NCI-H1048 (cell line): ENCODE measurements at places on chromosomes 2 and 18.
A peak's percentile ranks its signal among the peaks of the same experiment; 100 is the strongest.

DNA sequence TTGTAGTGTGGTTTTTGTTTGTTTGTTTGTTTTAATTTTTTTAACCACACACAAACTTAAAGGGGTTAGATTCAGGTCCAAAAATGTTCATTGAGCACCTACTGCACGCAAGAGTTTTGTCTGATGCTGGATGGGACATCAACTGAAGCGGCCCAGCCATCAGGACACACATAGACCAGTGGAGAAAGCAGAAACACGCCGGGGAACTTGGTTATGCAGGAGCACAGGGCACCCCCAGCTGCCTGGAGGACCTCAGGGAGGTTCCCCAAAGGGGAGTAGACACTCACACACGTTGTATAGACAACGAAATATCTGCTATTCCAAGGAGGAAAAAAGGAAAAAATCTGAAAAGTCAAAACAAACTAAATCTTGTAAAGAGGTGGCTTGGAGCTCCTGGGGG, 191.7 kb downstream of the GBX2 start:
- no peak for DNase-seq

GRCh38 chr2:41414486-41415230, 633.2 kb upstream of the PKDCC start:
- DNase-seq: peak; percentile 14

DNA sequence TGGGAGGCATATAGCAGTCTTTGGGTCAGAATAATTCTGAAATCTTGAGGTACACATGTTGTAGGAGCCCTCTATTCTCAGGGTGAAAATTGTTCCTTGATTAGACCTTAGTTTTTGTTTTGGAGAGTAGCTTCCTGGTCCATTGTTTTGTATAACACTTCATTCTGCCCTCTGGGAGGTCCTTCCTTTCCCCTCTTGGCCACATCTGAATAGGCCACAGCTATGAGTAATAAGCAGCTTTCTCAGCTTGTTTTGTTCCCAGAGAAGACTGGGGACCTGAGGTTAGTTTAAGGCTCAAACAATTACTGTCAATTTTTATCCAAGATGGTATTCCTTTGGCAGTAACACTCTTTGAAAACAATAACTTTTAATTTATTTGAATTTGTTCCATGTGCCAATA, 72.6 kb upstream of the NOL4 start:
- no peak for DNase-seq

DNA sequence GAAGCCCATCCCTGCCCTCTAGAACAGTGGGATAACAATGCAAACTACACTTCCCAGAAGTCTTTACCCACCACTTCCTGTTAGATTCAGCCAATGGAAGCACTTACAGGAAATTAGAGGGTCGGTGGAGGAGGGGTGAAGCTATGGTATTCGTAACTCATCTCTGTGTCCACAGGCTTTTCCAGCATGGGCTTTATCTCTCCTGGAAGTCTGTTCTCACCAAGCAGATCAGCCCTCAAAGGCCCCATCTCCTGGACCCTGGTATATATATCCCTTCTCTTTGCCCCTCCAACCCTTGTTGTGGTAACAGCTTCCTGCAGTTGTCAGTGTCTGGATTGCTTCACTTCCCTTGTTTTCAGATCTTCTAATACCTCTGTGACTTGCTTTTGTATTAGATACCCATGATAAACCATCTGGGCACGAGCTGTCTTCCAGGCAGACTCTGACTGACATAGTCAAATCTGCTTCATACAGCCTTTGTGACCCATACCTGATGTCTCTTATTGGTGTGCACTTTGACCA, 475.0 kb upstream of the POU3F3 start:
- peak; percentile 4 for DNase-seq

DNA sequence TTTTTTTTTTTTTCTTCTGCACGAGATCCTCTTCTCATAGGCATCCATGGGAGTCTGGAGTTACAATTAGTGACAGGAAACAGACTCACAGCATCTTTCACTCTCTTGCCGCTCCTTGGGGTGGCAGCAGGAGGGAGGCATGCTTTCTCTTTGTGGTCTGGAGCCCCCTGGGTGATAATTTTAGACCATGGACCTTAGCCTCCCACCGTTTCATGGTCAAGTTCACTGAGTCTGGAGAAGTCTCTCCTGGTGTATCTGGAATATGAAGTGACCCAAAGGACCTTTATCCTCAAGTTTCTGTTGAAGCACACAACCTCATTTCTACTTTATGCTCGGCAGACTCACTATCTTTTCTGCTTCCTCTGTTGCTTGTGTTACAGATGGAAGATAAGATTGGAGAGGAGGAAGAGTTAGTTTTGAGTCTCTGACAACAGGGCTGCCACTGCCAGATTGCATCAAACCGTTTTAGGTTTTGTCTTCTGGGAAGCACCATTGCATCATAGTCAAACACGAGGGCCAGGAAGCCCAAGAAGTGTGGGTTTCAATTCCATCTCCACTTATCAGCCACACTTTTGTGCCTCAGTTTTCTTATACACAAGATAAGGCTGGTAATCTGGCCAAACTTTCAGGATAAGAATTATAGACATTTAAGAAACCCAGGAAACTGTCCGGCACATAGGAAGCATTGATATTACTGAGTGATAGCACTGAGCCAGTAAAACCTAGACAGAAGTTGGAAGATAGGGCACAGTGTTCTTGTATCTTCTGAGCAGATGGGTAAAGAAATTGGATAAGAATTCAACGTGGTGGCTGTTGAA, 62.3 kb downstream of the ADCYAP1 start:
- DNase-seq: no peak

DNA sequence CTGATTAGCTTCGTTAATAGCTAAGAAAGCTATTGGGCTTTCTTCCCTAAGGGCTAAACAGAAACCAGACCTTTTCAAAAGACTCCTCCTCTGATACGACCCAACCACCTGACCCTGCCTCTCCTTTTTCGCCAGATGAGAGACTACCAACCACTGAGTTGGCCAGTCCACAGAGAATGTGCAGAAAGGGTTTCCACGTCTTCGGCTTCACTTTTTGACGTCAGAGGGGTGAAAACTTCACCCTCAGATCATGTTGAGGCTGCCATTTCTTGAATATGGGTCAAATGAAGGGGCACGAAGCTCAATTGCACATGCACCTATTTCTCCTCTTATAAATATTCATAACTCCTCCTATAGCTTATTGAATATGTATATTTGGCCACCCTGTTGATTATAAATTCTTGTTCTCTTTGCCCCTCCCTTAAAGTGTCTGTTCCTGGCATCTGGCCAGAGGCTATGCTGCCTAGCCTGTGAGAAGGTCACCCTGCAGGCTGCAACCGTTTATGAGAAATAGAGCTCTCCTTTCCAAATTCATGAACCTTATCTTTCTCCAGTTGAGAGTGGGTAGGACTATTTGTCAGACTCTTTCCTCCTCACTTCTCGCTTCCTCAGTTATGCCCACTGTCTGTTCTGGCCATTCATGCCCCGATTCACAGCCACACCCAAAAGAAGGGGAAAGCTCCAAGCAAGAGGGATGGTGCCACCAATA, 301.6 kb downstream of the STK39 start:
- DNase-seq: no peak

GRCh38 chr2:47058003-47058931, 96.8 kb downstream of the STPG4 start:
- no peak for DNase-seq

GRCh38 chr2:110731064-110731463, 1.3 kb upstream of the ACOXL start:
- no peak for DNase-seq

DNA sequence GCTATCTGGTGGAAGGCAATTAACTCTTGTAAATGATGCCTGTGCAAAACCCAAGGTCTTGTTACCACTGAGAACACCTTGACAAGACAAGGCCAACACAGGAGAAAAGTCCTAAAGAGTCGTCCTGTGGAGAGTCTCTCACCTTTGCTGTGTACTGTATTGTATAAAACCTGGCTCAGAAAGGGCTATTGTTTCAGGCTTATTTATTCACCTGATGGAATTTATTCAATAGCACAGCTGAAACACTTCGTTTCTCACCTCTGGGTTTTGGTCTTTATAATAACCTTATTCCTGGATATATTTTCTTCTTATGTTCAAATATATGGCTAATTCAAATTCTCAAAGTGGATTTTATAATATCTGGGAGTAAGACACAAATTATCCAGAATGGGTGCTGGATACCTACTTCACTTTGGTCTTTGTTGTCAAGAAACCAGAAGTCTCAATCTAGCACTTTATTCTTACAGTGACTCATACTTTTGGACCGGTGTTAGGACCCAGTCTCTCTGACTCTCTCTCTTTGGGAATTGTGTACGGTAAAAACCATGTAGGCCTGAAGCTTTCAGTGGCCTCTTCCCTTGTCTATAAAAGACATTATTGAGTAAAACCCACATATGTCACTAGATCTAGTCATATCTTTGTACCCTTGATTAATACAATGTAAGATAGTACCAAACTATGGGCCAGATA, 16.1 kb upstream of the STAT4 start:
- no peak for DNase-seq

DNA sequence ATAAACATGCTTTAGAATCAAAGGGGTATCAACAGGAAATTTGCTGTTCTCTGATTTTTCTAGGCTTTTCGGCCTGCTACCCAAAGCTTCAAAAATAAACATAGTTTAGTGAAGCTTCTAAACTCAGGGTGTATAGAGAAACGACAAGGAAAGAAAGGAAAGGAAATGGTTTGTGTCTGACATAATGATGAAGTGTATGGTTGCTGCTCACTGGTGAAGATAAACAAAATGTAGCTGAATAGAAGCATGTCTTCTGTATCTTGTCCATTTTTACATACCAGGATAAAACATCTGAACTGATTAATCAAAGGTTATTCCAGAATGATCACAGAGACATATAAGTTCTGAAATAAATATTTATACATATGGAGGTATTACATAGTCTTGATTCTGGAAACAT, 1324.6 kb upstream of the NRXN1 start:
- DNase-seq: no peak

DNA sequence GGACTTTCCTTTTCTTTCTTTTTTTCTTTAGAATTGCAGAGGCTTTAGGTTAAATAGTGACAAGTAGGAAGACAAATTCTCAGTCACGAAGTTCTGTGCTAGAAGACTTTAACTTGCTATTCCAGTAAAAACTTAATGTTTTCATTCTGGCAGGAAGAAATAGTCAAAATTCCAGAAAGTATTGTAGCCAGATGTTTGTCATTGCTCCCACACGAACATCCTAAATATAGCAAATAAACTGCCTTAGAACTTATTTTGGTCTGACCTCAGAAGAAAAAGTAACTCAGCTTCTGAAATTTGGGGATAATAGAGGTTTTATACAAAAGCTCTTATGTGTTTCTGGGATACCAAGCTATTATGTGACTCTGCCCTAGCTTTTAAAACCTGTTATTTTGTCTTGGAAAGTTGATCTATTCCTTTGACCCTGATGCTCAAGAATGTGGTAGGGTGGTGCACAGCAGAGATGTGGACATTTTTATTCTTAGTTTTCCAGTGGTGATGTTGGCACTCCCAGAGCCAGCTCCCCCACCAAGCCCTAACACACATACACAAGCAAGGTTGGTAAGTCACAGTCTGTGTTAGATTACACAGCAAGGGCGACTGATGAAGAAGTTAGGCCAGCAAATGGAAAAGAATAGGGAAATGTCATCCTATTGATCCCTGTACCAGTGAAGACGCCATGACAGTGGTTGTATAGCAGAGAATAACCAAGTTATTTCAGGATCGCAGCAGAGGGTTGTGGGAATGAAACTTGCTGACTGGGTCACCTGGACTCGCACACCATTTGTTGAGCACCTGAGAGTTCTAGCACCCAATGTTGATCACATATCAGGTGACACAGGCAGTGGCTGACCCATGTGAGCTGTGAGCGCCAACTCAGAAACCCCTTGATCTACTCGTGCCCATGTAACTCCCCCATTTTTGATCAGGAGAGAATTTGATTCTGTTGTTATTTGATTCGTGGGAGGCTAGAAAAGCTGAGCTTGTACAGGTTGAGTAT, 23.7 kb downstream of the FARP2 start:
- no peak for DNase-seq

DNA sequence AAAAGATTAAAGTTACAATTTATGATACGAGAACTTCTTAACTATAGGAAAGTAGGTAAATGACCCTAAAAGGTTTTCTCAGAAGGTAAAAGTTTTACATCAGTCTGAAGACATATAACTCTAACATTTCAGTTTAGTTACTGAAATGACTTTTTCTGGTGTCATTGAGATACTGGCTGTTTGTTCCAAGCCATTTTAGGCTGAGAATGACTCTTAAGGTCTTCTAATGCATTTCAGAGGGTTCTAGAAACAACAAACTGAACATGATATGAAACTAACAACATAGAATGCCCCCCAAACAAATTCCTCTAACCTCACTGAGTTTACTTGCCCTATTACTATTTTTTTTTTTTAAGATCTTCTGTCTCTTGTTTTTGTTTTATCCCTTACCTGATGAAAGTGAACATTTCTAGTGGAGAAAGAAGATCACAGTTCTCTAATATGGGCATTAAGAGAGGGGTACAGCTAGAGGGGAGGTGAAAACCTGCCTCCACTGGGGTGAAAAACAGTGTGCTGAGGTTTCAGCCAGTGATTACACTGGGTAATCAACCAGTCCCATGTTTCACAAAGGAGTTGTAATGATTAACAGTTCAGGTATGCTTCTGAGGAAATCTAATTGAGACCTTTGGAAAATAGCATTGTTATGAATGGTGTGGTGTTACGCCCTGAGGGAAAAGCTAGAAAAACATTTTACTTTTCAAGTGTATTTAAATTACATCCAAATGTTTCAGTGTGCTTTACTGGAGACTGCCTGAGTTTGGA, 11.2 kb downstream of the NABP1 start:
- peak; percentile 43 for DNase-seq

GRCh38 chr2:128284841-128285240, 33.8 kb downstream of the HS6ST1 start:
- DNase-seq: no peak

- DNase-seq: no peak
Measured at GRCh38 chr2:191109888-191110287, 40.9 kb downstream of the STAT4 start.

- no peak for DNase-seq
Measured at GRCh38 chr2:234500394-234501006, 3.6 kb upstream of the ARL4C start.

DNA sequence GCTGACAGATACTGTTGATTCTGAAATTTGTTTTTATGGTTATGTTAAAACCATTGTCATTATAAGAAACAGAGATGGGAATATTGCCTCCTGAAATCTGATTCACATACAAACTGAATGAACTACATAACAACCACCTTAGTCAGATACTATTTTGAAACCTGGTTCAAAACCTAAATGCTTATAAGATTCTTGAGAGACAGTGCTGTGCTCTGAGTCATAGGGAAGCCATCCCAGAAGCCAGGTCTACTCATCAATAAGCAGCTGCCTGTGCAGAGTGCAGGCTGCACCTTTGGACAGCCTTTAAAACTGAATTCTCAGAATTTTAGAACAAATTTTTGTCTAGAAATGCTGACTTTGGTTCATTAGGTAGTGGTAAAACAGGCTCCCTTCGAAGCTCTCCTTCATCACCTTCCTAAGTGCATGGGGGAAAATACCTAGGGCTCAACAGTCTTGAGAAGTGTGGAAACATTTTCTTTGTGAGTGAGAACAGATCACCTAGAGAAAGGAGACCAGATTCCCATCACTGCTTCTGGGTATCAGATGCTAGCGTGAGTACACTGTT, at the start of gene SERPINB7:
Gene SERPINB7 (plus strand): TSS at position 253 of the 565 bp plus-strand sequence. CDS start 6,955 bp downstream, outside the sequence.
- no peak for DNase-seq
